DMS 273 treated with DMSO at 0.1 percent for 48 hours (cell line): ENCODE measurements at places on chromosomes 6 and 20.

DNA sequence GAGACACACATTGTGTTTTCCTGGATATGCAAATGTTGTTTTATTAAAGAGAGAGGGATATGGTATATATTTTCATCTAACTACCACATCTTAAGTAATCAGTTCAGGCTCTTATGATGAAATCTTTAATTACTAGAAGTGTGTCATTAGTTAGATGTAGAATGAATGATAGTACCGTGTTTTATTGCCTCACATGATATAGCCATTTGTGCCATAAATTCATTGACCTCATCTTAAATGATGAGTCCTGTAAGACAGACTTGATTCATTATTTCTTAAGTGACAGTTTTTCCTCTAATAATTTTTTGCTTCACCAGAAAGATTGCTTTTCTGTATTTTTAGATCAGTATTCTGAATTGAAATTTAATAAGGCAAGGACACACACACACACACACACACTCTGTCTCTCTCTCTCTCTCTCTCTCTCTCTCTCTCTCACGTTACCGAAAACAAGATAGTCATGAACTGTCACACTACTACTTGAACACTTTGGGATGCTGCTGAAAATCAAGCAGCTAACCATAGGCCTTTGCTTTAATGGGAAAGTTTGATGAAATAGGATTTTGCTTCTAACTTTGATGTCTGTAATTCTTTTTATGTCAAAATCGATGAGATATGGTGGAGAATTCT is 140.5 kb downstream of the SOBP start:
- DNase-seq: no peak

DNA sequence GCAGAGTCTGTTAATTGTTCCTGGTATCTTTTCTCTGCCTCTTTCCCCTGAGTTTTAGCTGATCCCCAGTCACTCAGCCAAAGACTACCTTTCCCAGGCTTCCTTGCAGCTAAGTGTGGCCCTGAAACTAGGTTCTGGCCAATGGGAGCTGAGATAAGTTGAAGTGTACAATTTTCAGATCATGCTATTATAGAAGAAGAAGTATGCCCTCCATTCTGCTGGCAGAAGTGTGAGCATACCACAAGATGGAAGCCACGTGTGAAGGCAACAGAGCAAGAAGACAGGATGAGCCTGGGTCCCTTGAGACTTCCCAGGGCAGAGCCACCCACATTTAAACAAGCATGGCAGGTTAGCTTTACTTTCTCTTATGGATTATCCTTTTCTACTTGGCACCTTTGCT is 273.2 kb downstream of the HIVEP2 start:
- DNase-seq: no peak

- DNase-seq: no peak
These were observed 6.1 kb downstream of the PTPRT start for GRCh38 chr20:43183536-43184070.

GRCh38 chr20:45835825-45836224 is 2.2 kb downstream of the SNX21 start:
- DNase-seq: no peak

DNA sequence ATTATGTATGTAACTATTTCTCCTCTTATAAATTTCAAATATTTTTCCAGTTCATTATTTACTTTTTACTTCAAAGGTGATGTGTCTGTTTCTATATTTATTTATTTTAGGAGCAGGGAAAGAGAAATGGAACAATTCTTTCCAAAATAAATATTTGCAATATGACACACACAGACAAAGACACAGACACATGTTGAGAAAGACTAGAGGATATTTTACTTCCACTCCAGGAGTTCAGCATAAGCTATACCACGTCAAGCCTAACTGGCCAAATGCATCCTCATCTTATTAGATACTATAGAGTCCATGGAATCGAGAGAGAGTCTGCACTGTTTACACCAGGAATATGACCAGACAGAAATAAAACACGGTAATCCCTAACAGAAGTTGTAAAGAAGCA is 13.3 kb downstream of the RALGAPA2 start:
- DNase-seq: no peak

DNA sequence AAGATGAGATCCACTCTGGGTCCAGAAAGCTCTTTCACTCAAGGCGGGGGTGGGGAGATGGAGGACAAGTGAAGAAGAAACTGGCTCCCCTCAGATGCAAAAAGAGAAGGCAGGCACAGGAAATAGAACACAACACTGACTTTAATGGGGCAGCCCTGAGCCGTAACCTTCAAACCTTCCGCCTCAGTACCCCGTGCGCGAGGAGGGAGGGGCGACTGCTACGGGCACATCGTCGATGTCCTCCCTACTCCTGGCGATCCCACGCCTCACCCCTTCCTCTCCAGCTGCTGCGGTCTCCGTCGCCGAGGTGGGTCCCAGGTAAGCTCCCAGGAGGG is 3.9 kb downstream of the SPEF1 start:
- DNase-seq: no peak

- DNase-seq: no peak
These were observed 874.2 kb downstream of the TFAP2A start for GRCh38 chr6:9540534-9541126.

DNA sequence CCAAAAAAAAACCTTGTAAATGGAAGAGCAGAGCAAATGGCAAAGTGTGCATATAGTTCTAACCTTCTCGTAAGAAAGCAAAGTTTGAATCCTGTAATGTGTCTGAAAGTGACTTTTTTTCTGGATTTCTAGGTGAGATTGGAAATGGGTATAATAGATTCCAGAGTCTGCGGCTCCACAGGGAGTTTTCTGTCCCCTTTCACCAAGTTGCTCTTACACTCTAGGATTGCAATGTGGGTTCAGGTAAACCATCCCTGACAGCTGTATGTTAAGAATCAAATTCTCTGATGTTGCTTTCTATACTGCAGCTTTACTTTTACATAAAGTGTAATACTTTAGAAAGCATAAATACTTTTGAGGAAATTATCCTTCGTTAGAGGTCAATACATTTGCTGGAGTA is 260.1 kb downstream of the PRL start:
- no peak for DNase-seq

DNA sequence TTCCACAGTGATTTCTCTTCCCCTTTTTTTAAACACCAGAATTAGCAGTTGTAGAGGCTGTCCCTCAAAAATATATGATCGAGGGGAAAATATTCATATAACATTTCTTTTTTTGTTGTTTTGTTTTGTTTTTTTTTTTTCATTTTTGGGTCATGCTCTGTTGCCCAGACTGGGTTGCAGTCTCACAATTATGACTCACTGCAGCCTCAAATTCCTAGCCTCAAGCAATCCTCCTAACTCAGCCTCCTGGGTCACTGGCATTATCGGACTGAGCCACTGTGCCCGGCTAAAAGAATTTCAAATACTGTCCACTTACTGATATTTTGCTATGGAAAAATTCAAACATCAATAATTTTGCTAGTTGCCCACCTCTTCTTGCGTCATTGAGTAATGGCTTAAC is 134.0 kb downstream of the HFE start:
- no peak for DNase-seq

DNA sequence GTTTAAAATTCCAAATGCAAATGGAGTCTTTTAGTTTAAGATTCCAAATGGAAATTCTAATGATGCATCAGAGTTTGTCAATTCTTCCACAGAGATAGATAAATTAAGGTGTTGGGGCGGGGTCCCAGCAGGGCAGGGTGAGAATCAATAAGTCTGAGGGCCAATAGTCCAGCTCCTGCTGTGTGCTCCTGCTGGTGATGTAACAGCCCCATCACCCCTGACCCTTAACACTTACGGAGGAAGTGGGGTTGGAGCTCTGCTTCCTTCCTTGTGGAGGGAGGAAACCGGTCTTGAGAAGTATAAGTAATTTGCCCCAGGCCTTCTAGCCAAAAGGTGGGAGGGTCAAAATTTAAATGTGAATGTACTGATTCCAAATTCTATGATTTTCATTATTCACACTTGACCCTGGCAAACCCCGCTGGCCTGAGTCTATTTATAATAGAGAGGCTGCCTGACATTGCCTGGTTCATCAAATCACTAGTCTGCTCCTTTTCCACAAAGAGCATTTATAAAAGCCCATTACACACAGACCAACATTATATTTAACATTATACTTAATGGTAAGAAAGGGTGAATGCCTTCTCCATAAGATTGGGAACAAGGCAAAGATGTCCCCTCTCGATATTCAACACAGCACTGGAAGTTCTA is 17.2 kb downstream of the ZBTB2 start:
- DNase-seq: no peak

DNA sequence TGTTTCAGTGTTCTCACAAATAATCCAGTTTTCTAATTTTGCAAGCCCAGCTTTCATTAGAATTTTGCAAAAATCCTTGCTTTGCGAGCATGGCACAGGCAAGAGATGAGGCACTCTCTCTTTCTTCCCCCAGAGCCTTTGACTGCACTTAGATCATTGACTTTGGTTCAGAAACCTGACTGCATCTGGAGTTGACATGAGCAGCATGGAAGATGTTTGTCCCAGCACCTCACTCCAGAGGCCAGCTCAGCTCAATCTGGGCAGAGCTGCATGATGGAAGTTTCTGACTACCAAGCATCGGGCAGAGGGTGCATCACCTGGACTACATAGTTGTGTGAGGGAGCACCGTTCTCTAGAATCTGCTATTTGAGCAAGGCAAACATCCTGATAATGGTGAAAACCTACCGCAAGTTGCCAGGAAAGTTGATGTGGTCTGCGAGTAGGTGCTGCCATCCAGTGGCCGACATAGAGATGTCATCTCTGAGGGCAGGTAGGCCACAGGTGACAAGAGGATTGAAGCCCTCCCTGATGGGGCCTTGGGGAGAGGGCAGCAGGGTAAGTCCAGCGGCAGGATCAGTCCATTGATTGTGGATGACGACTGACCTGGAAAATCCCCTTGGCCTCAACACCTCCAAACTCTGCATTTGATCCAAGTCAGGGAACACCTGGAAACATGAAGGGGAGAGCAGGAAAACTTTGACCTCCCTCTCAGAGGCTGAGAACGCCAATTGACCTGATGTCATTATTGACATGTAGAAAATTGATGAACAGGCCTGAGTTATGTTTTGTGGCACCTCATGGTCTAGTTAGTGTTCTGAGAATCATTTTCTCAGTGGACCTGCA is 3.8 kb upstream of the LPA start:
- no peak for DNase-seq

DNA sequence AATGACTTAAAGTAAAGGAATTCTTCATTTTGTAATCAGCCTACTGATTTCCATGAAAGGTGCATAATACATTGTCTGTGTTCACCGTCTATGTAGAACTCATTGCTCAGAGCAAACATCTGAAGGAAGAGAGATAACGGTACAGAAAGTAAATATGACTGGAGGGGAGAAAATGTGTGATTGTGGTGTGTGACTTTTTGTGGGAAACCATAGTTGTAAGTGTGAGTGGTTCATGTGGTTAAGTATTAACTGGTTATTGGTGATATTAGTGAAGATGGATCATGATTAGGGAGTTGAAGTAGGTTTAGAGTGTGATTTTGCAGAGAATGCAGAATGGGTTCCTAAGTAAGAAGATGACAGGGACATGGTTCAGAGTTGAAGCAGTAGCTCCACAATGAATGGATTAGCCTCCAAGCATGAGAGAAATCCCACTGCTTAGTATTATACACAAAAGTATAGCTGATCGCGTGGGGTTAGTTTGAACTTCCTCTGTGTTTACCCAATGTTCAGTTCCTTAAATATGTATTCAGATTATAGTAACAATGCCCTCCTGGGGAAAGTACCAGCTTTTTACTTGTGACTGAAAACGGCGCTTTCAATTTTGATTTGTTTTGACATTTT is 368.9 kb downstream of the UTRN start:
- DNase-seq: no peak

GRCh38 chr6:130671119-130671518 is 156.1 kb upstream of the SMLR1 start:
- no peak for DNase-seq

DNA sequence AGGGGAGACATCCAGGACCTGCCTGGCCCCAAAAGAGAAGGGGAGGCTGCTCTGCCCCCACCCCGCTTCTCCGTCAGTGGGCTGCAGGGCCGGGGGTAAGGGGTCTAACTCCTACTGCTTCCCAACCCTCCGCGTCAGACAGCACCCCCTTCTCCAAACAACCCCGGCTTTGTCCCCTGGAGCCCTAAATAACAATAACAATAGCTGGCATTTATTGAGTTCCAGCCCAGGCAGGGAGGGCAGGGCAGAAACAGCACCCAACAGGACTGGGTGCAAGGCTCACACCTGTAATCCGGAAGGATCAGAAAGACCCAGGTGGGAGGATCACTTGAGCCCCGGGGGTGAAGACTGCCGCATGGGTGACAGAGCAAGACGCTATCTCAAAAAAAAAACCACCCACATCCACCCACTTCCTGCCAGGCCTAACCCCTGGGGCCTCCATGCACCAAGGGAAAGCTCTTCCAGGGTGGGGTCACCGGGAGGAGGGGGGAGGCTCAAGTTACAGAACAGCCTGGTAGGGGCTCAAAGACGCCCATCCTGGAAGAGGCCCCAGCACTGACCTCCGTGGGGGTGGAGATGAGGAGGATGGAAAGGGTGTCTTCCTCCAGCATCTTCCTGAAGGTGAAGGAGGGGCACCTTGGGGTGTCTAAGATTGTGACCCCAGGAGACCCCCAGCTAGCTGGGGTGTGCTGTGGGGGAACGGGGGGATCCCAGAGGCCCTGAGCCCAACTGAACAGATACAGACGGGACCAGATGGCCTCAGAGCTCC is 1.3 kb upstream of the FNDC11 start:
- DNase-seq: no peak

GRCh38 chr6:137237413-137238170 is 18.4 kb upstream of the IFNGR1 start:
- DNase-seq: no peak

DNA sequence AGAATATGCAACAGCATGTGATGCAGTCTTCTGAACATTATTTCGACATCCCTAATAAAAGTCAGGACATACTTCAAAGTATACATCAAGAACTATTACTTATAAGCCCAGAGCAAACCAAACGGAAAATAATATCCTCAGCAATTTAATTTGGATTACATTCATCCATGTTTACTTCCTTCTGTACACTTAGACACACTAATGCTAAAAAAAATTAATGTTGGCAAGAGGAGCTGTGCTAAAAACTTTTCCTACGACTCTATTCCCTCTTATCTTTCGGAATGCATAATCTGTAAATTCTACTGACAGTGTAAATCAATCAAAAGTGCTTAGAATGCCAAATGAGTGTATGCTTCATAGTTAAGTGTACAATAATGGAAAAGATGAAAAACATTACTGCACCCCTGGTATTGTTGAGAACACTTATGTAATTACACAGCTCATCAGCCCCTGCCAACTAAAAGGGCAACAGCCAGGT is 301.2 kb upstream of the HSF2 start:
- DNase-seq: no peak

GRCh38 chr6:119344306-119344705 is 5.3 kb downstream of the MAN1A1 start:
- DNase-seq: no peak

- DNase-seq: no peak
These were observed 619.1 kb upstream of the FLRT3 start for GRCh38 chr20:14956538-14956937.

- no peak for DNase-seq
These were observed 979.8 kb upstream of the MANEA start for GRCh38 chr6:94597487-94597886.

DNA sequence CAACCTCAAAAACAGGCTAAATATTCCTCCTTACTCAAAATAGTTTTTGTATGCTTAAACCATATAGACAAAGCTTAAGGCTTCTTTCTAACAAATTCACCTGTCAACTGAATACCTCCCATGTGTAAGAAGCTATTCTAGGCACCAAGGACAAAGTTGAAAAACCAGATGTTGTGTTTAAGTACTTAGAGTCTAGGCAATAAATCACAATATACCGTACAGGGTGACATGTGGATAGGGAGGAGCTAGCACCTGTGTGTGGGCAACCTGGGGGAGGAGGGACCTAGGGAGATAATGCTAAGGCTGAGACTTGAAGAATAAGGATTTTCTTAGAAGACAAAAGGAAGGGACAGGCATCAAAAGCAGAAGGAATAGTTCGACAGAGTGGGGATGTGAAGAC is 123.5 kb downstream of the LMBRD1 start:
- DNase-seq: no peak
